ENCODE measurements at places on chromosomes 4 and X.

DNA sequence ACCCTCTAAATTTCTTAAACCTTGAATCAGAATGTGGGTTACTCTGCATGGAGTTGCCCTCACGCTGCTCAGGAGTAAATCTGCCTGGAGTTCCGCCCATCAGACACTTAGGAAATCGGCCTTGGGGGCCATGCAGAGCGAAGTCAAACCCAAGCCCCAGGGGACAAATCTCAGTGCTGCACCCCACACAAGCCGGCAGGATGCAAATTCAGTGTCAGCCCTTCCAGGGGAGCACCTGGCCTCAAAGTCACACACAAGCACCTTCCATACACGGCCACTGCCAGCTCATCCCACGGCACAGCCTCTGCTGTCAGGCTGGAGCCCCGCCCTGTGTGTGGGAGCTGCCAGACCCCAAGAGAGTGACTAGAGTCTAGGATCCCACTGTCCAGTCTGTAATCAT lies 27.4 kb downstream of the RNF212 start:
- no peak for DNase-seq

GRCh38 chr4:119209077-119209476 lies 3.4 kb upstream of the USP53 start:
- DNase-seq = no peak

DNA sequence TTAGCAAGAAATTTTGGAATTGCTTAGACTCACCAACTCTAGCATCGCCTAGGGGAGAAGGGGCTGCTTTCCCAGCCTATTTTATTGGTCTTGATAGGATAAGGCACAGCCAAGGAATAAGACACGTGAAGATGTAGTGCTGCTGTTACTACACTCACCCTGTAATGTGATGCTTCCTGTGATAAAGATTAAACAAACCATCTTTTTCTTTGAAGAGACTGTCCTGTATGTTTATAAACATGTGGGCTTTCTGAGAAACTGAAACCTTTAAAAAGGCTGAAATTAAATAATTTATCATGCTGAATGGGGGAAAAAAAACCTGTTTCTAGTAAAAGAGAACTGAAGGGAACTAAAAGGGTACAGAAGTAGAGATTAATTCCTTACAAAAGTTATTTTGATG lies 13.2 kb downstream of the TAPT1 start:
- no peak for DNase-seq

GRCh38 chrX:19162851-19163250 lies 40.6 kb upstream of the ADGRG2 start:
- no peak for DNase-seq

- no peak for DNase-seq
These were observed 52.3 kb downstream of the SEPSECS start for GRCh38 chr4:25107827-25108516.

- no peak for DNase-seq
These were observed 1.7 kb downstream of the FRAS1 start for GRCh38 chr4:78058591-78059523.

- no peak for DNase-seq
These were observed 244.9 kb downstream of the NAP1L3 start for GRCh38 chrX:93428497-93428896.

- DNase-seq = no peak
These were observed 93.0 kb downstream of the HDAC8 start for GRCh38 chrX:72479324-72480274.

- DNase-seq = no peak
These were observed 300.1 kb downstream of the SPRY1 start for GRCh38 chr4:123696687-123697086.

- no peak for DNase-seq
These were observed 164.9 kb upstream of the ANXA3 start for GRCh38 chr4:78386679-78387078.

- no peak for DNase-seq
These were observed 821 bp downstream of the CXCL8 start for GRCh38 chr4:73741031-73741749.

GRCh38 chr4:173139561-173139960 lies 29.1 kb upstream of the GALNT7 start:
- DNase-seq = no peak

GRCh38 chr4:159158083-159158617 lies 55.3 kb downstream of the RAPGEF2 start:
- no peak for DNase-seq

DNA sequence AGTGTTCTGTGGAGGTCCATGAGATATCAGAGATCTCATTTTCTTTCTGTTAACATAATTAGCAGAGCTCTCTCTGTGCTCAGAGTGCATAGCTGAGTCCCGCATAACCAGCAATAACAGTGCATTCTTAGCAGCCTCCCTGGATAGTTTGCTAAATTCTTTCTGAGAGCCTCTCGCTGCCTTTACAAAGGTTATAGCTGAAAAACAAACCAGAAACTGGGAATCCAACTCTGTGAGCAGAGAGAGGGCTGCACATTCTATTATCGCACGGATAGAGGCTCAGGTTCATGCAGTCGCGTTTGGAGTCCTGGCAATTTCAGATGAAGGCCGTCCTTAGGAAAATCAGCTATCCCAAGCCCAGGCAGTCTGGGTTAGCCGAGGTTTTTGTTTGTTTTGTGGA lies 1.2 kb downstream of the ENPP6 start:
- DNase-seq = no peak

GRCh38 chr4:27194599-27195176 lies 334.0 kb downstream of the STIM2 start:
- DNase-seq = no peak

DNA sequence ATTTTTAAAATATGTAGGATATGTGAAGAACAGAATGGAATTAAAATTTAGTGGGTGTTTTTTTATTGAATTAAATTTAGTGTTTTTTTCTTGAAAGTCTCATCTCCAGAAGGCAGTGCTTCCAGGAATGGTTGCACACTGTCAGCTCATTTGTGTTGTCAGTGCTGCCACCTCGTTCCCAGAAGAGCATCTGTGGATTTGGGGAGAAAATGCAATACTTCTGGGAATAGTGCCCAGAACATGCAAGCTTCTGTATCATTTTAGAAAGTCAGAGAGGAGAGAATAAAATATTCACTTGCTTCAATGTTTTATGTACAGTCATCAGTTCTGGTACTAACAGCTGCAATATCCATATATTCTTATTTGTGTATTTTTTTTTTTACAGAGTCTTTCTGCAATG lies 608.8 kb downstream of the PCDH7 start:
- no peak for DNase-seq

- no peak for DNase-seq
These were observed 3.8 kb downstream of the NAP1L5 start for GRCh38 chr4:88693792-88694191.

GRCh38 chr4:68176500-68176899 lies 46.8 kb upstream of the TMPRSS11F start:
- no peak for DNase-seq

- DNase-seq = no peak
These were observed 61.2 kb upstream of the DAPP1 start for GRCh38 chr4:99755223-99755944.

DNA sequence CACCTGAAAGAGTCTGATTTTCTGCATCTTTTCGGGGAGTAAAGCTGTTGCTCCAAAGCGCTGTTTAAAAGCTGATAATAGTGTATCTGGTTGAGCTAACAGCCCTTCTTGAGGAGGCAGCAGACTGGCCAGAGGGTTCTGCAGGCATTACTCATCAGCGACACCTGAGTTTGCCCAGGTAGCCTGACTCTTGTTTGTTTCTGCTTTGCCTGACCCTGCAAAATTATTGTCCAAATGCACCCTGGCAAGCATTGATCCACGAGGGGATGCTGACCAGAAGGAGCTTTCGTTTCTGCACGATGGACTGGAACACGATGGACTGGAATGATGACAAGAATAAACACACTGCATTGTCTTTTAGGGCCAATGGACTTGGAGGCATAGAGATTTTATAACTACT lies 6.2 kb downstream of the CD99 start:
- DNase-seq = no peak

DNA sequence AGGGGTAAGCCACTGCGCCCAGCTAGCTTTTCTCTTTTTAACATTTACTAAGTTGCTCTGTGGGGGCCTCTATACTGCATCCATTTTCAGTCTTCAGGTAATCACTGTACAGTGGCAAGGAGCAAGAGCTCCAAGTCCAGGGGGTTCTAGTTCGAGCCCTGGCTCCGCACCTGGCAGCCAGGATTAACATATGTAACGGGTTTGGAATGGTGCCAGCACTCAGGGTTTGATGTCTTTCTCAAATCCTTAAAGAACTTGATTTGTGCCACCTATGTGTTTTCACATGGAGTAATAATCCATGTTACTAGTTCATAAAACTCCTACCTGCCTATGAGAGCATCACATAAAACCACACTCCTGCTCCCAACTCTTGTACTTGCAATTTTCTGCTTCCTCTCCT lies 4.5 kb downstream of the GRPEL1 start:
- no peak for DNase-seq

GRCh38 chrX:21398426-21398825 lies 24.2 kb downstream of the CNKSR2 start:
- no peak for DNase-seq

DNA sequence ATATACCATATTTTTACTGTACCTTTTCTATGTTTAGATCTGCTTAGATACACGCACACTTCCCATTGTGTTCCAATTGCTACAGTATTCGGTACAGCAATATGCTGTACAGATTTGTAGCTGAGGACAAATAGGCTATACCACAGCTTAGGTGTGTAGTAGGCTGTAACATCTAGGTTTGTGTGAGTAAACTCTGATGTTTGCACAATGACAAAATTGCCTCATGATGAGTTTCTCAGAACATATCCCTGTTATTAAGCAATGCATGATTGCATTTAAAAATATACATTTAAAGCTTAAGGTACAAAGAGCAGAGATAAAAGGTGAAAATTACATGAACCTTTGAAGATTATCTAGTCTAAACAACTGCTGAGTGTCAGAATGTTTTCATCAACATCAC lies 181.7 kb downstream of the ADGRA3 start:
- no peak for DNase-seq

DNA sequence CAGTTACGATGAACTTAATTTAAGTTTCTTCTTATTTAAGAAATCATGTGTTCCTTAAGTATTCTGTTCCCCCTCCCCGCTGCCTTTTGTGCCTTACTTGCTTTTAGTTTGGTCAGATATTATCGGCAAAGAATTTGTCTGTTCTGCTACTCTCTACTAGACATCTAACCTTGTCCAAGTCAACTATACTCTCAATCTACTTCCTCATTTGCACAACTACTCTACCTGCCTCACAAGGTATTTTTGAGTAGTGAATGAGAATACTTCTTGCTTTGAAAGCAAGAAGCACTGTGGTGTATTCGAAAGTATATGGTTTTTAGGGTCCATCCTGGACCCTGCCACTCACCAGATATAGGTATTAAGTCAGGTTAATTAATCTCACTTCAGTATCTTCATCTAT lies 8.0 kb upstream of the KLHL5 start:
- no peak for DNase-seq

DNA sequence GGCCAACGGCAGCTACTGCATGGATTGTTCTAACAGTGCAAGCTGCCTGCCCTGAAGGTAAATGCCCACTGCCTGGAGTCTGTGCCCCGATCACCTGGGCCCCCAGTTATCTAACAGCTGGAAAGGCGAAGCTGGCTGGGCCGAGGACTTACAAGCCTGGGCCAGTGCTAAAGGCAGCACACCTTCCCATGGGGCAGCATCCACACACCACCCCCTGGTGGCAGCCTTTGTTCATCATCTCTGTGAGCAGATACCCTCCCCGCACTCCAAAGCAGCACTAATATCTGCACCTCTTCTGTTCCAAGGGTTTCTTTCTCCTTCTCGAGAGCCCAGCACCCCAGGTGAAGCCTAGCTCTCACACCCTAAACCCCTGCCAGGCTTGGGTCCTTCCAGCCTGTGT lies 7.6 kb downstream of the SLC2A9 start:
- DNase-seq = no peak

- no peak for DNase-seq
These were observed 8.8 kb downstream of the MTM1 start for GRCh38 chrX:150577174-150577573.

- no peak for DNase-seq
These were observed 2320.1 kb downstream of the ARAP2 start for GRCh38 chr4:33924239-33924638.

DNA sequence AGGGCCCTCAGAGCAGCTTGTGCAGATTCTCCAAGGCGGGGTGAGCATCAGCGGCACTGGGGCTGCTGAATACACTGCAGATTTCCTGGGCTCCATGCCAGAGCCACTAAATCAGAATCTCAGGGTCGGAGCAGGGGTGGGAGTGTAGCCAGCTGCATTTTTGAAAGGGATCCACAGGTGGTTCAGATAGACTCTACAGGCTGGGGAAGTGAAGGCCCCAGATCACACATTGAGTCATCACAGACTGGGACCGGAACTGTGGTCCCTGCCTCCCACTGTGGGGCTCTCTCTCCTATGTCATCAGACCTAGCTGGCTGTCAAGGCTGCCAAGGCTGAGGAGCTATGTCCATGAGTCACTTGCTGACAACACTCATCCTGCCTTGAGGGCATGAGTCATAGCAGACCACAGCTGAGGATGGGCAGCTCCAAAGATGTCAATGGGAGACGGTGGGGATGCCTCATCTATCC lies 162.3 kb upstream of the MAMLD1 start:
- DNase-seq = no peak

Data from activated T-helper 1 cell treated with anti-CD3 and anti-CD28 coated beads, Interleukin-2, amount 50 U/mL, for 16 hours (primary cell).